HEK293T (cell line): ENCODE measurements at places on chromosomes 13 and 19.

DNA sequence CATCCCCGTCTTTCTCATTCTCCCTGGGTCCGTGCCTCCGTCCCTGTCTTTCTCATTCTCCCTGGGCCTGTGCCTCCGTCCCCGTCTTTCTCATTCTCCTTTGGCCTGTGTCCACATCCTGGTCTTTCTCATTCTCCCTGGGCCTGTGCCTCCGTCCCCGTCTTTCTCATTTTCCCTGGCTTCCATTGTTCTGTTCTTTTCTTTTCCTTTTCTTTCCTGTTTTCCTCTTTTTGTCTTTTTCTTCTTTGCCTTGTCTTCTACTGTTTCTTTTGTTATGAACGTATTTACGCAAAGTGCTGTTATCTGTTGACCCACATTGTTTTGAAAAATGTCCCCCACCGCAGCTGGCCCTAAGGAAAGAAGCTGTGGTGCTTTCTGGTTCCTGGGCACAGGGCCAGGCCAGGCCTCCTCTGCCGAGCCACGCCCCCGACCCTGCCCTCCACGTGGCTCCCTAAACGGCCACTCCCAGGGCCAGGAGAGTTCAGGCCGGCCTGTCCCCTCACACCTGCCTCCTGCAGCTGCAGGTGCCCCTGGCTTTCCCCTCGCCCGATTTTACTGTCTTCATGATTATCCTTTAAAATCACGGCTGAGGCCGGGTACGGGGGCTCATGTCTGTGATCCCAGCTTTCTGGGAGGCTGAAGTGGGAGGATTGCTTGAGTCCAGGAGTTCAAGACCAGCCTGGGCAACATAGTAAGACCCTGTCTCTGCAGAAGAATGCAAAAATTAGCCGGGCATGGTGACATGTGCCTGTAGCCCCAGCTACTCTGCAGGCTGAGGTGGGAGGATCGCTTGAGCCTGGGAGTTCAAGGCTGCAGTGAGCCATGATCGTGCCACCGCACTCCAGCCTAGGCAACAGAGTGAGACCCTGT lies 14.0 kb upstream of the TMPRSS9 start:
- DNase-seq, result no peak

- DNase-seq, result peak; percentile 53
These were observed 536 bp downstream of the FAM32A start for GRCh38 chr19:16185768-16186123.

DNA sequence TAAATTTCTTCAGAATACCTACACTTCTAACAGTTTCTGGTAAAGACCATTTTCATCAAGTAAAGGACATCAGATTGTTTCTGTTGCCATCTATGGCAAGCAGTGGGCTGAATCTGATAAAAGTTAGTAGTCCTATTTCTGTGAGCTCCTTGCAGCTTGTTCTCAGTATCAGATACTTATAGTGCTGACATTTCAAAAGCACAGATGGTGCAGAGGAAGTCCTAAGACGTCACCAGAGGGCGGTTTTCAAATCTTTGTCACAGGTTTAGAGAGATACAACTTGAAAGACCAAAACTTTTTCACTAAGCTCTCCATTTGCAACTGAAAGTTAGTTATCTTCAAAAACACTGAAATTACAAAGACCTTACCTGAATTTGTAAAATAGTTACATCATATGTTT lies 719.8 kb downstream of the SLITRK1 start:
- no peak for DNase-seq

- DNase-seq, result no peak
These were observed 15.3 kb upstream of the CDC16 start for GRCh38 chr13:114219392-114219791.

DNA sequence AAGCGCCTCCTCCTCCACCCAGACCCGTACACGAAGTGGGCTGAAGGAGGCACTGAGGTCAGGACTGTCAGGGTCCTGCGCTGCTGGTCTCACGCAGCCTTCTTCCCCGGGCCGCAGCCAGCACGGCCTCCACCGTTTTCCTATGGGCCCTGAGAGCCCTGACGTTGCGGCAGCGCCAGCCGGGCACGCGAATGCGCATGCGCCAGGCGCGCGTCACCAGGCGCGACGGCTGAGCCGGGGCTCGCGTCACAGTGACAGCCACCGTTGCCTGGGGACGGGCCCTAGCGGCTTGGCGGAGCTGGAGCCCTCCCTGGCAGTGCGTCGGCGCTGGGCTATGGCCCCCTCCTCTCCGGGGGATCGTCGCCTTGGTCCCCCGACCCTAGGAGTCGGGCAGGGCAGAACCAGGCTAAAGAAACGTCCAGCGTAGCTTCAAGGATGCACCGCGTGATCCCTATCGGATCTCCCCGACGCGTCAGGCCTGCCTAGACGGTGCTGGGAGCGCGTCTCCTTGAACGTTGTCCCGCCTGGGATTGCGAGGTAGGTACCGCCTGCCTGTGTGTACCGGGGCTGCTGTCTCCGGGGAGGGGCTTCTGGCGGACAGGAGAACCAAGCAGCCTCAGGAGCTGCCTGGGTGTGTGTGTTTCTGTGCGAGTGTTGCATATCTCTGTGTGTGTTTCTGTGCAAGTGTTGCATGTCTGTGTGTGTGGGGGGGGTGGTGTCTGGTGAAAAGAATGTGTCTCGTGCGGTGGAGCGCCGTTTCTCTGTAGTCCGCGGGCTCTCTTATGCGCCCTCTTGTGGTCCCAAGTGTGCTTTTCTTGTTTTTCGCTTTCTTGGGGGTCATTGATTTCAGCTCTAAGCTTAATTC lies 43.2 kb downstream of the ZNF571 start:
- DNase-seq, result no peak

GRCh38 chr13:100214886-100215285 lies 126.0 kb downstream of the PCCA start:
- DNase-seq, result no peak

GRCh38 chr19:23393121-23393520 lies 2.1 kb downstream of the ZNF91 start:
- DNase-seq, result no peak

- DNase-seq, result no peak
These were observed 92.6 kb upstream of the MCF2L start for GRCh38 chr13:112876305-112877000.

GRCh38 chr19:46365561-46365960 lies 18.7 kb downstream of the PPP5C start:
- no peak for DNase-seq

- DNase-seq, result no peak
These were observed 486.4 kb downstream of the TSHZ3 start for GRCh38 chr19:30862876-30863275.

DNA sequence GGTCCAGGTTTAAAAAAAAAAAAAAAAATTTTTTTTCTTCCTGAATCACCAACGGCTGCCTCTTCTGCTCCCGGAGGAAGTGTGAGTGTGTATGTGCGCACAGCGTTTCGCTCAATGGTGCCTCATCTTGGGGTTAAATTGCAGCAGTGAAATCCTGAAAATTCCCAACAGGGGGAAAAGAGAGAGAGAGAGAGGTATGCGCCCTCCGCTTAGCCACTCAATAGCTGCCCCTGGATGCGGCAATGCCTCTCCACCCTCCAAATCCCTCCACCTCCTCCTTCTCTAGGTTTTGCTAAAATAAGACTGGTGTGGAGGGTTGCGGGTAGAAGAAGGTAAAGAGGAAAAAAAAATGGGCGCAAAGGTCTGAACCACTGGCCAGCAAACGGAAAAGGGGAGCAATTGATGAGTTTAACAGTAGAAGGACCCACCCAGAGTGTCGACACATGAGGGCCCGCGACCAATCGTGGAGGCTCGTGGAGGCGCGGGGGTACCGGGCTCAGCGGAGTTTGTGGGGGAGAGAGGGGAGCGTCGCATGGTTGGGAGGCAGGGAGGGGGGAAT lies 853 bp upstream of the CACNA1A start:
- no peak for DNase-seq

DNA sequence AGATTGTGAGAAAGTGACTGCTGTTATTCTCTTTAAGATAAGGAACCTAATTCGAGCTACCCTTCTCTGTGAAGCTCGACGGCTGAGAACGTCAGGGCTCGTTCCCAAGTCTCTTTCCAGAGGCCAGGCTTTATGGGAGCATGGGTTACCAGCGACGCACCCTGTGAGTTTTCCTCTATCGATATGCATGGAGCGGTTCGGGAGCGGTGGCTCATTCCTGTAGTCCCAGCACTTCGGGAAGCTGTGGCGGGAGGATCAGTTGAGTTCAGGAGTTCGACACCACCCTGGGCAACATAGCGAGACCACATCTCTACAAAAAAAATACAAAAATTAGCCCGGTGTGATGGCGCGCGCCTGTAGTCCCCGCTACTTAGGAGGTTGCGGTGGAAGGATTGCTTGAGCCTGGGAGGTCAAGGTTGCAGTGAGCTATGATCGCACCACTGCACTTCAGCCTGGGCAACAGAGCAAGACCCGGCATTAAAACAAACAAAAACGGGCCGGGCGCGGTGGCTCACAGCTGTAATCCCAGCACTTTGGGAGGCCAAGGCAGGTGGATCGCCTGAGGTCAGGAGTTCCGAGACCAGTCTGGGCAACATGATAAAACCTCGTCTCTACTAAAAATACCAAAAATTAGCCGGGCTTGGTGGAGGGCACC lies 681 bp upstream of the ZNF606 start:
- no peak for DNase-seq

DNA sequence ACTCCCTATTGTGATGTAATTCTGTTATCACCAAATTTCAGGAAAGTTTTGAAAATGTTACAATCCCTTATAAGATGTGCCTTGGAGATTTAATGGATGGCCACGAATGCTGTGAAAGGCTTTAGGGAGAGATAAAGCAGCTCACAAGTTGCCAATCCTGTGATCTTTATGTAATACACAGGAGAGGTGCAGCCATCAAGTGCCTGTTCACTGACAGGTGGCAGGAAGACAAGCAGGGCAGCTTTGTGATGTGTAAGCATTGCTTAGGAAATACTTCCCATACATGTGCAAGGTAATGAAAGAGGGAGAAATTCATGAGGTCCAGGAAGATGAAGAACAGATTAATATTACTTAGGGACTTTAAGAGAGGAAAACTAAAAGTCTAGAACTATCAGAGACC lies 628.8 kb downstream of the SLITRK6 start:
- DNase-seq, result no peak

DNA sequence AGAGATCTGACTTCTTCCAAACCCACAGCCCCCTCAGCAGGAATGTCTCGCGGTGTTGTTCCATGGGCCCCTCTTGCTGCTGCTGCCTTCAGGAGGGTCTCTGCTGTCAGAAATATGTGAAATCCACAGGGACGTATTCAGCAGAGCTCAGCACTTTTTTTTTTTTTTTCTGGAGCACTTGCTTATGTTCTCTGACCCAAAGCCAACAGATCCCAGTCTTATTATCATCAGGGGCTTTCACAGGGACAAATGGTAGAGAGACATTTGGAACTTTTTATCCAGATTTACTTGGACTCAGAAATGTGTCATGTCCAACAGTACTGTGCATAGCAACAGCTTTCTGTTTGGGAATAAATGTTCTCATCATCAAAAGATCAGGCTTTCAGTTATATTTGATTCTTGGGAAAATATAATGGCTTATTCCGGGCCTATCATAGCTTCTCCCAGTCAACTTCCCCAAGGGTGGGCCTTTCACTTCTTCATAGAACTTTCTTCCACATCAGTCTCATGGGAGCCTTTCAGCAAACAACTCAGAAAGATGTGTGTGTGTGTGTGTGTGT lies 332.7 kb downstream of the ZNF536 start:
- no peak for DNase-seq

DNA sequence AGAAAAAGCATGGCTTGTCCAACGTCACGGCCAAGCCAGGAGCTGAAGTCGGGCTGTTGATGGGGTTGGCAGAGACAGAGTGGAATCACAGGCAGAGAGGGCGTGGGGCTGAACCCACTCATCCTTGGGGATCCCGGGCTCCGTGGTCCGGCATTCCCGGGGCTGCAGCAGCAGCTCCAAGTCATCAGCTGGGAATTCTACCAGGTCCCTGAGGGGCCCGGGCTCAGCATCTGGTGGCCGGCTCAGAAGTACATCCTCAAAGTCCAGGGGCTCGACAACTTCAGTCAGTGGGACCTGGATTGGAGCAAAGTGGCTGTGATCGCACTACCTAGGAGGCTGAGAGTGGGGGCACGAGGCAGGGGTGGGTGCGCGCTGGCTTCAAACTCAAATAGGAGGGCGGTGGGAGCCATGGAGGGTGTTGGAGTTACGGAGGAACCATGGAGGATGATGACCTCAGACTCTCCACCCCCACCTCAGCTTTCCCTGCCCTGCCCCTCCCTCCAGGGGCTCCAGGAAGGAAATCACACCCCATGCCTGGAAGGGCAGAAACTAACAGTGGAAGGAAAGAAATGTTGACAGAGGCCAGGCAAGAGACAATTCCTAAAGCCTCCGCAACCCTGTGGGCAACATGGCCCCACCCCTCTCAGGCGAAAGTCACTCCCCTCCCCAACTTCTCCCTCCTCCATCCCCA lies 9.5 kb downstream of the DOCK6 start:
- DNase-seq, result no peak

GRCh38 chr13:112332727-112333126 lies 43.4 kb upstream of the SPACA7 start:
- DNase-seq, result no peak

DNA sequence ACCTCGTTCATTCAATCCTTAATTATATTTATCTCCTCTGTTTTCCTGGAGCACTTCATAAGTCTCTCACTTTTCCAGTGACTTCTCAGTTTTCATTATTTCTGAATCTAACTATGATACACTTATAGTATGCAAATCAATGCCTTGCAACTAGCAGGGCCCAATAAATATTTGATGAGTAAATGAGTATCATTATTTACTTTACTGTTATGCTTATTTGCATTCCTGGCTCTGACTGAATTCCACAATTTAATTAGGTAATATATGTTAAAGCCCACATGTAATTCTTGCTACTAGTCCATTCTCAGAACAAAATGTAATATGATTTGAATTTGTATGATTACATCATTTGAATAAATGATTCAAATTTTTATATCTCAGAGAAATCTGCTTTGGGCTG lies 1595.1 kb upstream of the MIR17HG start:
- DNase-seq, result no peak

DNA sequence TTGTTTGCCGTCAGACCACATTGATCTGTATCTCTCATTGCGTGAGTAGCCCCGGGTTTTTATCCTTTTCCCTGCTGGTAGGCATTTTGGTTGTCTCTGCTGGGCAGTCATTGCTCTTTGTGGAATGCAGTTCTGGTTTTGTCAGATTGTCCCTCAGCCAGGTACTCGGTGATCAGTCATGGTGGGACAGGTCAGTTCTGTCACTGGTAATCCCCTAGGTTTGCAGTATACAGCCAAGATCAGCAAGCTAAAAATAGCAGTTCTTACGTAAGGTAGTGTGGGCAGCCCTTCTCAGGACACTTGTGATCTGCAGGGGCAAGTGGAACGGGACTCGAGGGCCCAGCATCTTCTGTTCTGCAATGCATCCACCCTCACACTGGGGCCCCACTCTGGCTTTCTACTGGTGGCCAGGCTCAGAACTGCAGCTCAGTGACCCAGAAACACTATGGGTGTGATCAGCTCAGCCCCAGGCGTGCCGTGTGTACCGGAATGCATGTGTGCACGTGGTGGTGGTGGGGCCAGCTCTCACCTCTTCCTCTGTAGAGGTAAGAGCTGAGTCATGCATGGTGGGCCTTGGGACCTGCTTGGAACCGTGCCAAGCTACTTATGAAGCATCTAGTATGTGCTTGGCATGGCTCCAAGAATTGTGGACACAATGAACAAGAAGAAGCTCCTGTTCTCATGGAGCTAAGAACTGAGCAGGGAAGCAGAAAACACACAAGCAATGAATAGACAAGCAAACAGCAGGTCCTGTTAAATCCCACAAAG lies 6.3 kb downstream of the PLEKHF1 start:
- DNase-seq, result no peak
